Stimulated activated CD4-positive, alpha-beta T cell treated with anti-CD3 and anti-CD28 coated beads, Interleukin-2, amount 100 ng/mL, for 24 hours (primary cell): ENCODE measurements at places on chromosomes 13 and 19.

- DNase-seq, result no peak
These were observed 1035.6 kb downstream of the PCDH17 start for GRCh38 chr13:58667096-58667495.

DNA sequence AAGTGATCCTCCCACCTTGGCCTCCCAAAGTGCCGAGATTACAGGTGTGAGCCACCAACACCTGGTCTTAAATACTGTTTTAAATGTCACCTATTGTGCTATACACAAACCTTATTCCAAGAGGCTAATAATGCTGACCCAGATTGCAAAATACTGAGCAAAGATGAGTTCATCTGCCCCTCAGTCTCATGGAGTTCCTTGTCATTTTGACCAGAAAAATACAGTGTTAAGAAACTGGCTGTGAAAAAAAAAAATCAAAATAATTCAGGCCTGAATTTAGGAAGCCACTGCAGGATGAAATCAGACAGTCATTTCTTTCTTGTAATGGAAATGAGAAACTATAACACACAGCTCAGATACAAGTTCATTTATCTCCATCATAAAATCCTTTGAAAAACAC, 59.9 kb downstream of the TBC1D4 start:
- no peak for DNase-seq

DNA sequence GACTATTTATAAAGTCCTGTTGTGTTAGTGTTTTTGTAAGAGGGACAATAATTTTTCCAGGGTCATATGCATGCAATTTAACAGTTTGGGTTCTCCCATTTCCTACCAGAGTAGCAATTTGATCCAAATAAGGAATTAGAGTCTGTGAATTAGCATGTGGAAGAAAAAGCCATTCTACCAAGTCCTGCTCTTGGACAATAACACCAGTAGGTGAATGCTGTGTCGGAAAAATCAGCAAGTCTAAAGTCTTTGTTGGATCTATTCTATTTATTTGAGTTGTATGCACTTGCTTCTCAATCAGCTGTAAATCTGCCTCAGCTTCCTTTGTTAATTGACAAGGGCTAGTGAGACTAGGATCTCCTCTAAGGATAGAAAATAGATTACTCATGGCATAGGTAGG, 21.4 kb upstream of the IL17D start:
- DNase-seq, result no peak

GRCh38 chr19:19460258-19460731, 54.8 kb downstream of the GATAD2A start:
- peak; percentile 47 for DNase-seq

- no peak for DNase-seq
These were observed 17.7 kb upstream of the WASF3 start for GRCh38 chr13:26539738-26540292.

DNA sequence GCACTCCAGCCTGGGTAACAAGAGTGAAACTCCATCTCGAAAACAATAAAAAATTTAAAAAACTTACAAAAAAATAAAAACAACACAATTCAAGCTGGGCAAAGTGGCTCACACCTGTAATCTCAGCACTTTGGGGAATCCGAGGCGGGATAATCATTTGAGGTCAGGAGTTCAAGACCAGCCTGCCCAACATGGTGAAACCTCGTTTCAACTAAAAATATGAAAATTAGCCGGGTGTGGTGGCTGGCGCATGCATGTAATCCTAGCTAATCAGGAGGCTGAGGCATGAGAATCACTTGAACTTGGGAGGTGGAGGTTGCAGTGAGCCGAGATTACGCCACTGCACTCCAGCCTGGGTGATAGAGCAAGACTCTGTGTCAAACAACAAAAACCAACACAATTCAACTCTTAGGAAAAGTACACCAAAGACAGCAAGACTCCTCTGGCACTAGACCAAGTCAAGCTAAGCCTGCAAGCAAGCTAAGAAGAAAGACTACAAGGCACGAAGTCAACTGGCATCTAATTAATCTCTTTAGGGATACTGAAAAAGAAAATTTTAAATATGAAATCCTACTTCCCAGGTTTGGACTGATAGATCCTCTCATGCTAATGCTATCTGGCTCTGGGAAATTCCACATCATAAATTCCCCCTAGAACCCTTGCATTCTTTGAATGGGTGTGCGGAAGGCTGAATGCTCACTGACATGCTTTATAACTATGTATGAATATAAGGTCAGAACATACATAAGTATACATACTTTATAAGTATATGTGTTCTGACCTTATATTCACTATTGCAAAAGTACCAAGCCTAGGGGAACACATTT, 7.9 kb downstream of the PBX4 start:
- DNase-seq, result no peak

- no peak for DNase-seq
These were observed 10.2 kb downstream of the OXGR1 start for GRCh38 chr13:96984051-96984508.

DNA sequence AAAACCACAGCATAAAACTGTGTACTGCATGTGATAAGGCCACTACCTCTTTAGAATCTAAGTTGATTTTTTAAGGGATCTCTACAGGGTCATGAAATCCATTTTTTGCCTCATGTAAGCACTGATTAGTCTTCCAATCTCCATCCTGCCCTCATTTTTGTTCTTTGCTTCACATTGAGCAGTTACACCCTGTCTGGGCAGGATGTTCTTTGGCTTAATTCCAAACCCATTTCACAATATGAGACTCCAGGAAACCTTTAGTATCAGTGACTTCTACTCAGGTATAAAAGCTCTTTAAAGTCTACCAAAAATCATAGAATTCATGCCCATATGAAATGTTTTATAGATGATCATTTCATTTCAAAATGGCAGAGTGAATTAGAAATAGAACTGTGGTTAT, 592.6 kb downstream of the TBC1D4 start:
- no peak for DNase-seq

DNA sequence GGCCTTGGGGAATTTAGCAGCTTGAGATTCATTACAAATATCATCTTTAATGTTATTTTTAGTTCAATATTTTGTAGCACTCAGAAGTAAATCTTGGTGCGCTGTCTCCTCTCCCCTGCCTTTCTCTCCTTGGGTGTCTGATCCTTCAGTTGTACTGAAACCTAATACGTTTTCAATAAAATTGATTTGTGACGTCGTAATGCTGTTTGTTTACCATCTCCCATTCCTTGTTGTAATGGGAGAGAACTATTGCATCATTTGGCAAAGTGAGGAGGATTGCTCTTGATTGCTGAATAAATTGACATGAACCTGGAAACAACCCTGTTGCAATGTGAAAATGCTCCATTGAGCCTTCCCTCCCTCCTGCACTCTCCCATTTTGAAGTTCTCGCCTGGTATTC, 43.2 kb upstream of the TSHZ3 start:
- DNase-seq, result no peak

DNA sequence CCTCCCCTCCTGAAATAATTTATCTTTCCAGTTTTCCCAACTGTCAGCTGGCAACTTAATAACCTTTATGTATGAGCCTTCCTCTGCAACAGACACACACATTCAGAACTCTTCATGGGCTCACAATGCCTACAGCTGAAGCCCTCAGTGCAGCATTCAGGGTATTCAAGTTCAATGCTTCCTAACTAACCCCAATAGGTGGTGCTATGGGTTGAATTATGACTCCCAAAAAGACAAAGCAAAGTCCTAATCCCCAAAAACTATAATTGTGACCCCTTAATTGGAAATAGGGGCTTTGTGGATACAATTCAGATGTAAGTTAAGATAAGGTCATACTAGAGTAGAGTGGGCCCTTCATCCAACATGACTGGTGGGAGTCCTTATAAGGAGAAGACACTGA, 202.2 kb downstream of the SUCLA2 start:
- DNase-seq, result no peak

DNA sequence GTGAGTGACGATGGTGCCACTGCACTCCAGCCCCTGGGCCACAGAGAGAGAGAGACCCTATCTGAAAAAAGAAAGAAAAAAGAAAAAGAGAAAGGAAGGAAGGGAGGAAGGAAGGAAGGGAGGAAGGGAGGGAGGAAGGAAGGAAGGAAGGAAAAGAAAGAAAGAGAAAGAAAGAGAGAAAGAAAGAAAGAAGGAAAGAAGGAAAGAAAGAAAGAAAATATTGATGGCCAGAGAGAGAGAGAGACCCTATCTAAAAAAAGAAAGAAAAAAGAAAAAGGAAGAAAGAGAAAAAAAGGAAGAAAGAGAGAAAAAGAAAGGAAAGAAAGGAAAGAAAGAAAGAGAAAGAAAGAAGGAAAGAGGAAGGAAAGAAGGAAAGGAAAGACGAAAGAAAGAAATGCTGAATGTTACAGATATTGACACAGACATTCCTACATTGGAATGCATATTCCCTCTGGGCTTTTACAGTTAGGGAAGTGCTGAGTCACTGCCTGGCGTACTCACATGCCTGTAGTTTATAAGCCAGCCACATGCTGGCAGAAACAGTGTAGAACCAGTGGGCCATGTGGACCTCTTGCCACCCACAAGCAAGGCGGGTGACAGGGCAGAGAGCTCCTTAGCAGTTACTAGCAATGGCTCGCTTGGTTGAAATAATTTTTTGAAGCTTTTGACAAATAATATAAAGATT, 34.6 kb upstream of the SLC46A3 start:
- no peak for DNase-seq

DNA sequence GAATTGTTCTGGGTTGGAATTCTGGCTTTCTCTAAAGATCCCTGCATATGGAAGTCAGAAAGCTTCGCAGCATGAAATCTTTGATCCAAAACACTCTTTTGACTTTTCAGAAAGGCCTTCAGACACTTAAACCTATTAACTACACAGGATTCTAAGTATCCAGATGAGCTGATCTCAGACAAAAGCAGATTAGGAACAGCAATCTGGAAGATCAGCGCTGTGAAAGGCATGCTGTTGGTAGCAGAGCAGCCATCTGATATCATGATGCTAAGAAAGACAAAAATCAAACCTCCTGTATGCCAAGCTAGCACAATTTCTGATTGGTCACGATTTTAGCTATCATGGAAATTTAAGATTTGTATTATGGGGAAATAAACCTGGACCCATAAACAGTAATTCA, 589.9 kb downstream of the GPC5 start:
- no peak for DNase-seq

GRCh38 chr13:30623392-30623791, 5.7 kb downstream of the USPL1 start:
- no peak for DNase-seq

DNA sequence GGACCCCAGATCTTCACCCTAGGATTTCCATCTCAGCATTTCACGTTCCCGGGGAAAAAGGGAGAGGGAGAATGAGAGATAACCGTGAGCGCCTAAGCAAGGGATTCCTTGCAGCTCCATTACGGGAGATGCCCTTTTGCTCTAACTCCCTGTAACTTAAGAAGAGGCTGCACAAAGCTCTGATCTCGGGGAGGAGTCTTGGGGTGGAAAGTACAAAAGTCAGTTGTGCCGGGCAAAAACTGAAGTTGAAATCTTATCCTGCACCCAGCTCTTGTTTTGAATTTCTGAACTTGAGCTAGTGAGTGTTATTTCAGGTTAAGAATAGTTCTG, 256.4 kb upstream of the SOX21 start:
- no peak for DNase-seq

- no peak for DNase-seq
These were observed 55.7 kb upstream of the MEDAG start for GRCh38 chr13:30850204-30850866.

GRCh38 chr19:33703438-33703750, 81.6 kb downstream of the CHST8 start:
- DNase-seq, result no peak

- DNase-seq, result no peak
These were observed 21.0 kb upstream of the SLC35E1 start for GRCh38 chr19:16593181-16593580.

GRCh38 chr13:75458696-75459422, 23.1 kb downstream of the TBC1D4 start:
- no peak for DNase-seq

- DNase-seq, result no peak
These were observed 43.8 kb downstream of the DCT start for GRCh38 chr13:94435604-94436226.

DNA sequence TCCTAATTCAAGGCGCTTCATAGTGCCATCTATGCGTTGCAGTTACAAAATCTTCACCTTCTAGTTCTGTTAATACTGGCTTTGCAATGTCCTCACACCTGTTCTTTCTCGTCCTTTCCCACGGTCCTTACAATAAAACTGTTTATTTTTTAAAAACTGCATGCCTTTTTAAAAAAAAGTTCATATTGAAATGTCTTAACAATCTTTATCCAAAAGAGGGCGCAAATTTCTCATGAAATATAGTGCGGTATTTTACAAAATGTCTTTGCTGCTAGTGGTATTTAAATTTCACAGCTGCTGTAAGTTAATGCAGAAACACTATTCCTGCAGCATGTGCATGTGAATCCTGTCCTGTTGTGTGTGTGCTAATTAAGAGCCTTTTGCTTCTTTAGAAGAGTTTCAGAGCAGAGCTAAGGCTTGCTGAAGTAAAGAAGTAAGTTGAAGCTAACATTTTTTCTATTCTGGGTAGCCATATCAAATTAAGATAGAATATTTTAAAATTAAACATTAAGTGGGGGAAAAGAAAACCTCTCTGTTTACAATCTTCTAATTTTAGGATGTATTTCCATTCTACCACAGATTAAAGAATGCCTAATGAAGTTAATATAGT, 15.8 kb upstream of the CLDN10 start:
- no peak for DNase-seq

DNA sequence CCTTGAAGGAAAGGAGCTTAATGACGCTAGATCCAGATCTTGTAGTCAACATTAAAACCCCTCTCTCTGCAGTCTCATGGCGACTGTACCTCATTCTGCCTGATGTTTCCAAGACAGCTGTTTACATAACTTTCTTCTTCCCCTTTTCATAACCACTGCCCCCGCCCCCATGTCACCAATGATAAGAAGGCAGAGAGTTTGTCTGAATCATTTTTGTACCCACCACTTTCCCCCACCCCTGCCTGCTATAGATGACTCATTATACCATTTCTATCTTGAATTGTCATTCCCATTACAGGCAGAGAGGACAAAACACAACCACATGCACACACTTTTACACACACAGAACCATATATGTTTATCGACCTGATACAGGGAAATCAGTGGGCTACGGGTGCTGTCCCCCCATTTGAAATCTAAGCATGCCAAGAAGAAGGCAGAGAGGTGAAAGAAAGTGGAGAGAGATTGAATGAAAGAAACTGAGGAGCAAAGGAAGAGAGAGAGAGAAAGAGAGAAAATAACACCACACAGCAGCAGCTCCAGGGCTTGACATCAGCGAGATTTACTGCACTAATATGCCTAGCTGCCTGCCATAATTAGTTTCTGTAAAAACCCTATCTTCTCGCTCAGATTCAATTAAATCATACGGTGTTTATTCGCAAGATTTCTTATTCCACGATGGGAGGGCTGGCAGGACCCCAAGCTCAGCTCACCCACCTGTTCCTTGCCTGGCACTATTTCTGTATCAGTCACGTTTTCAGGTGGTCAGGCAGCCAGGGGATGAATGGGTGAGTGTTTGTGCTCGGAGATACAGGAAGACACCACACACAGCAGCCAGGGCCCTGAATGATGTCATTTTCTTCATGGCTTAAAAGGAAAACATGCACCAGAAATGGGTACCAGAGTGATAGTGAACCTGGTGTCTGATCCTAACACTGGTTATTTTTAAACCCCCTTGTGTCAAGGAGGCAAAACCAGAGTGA, 114.3 kb upstream of the SERP2 start:
- peak; percentile 75 for DNase-seq

GRCh38 chr13:26759249-26759906, 1.2 kb downstream of the GPR12 start:
- DNase-seq, result no peak

- no peak for DNase-seq
These were observed 42.7 kb downstream of the SERP2 start for GRCh38 chr13:44416301-44416700.

- DNase-seq, result no peak
These were observed 328.0 kb downstream of the UQCRFS1 start for GRCh38 chr19:28884786-28885476.
